ENCODE measurements at places on chromosomes 7 and 10.

- DNase-seq: no peak
Measured at GRCh38 chr10:114320249-114321116, 81.4 kb downstream of the VWA2 start.

DNA sequence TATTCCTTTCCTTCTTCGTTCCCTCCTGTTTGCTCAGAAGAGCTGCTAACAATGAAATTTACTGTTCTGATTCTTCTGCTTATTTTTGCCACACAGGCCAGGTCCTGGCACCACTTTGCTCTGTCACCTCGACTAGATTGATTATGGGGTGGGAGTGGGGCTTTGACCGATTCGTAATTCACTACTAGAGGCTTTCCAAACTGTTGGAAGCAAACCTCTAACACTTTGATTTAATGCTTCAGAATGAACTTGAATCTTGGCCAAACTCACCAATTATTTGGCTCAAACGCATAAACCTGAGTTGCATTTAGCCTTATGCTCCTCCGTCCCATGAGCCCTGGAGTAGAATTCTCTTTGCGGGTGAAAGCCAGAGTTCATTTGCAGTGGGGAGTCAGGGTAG is 476.2 kb upstream of the FZD8 start:
- no peak for DNase-seq

- DNase-seq: no peak
Measured at GRCh38 chr10:77106676-77107075, 530.9 kb downstream of the KCNMA1 start.

- DNase-seq: peak; percentile 74
Measured at GRCh38 chr10:1050554-1050953, 1.6 kb upstream of the IDI1 start.
